ENCODE measurements at places on chromosomes 1 and 21.

GRCh38 chr1:108854221-108855019 lies 2.5 kb downstream of the AKNAD1 start:
- DNase-seq: no peak

- DNase-seq: no peak
These were observed 235.0 kb upstream of the NFIA start for GRCh38 chr1:60847391-60847790.

DNA sequence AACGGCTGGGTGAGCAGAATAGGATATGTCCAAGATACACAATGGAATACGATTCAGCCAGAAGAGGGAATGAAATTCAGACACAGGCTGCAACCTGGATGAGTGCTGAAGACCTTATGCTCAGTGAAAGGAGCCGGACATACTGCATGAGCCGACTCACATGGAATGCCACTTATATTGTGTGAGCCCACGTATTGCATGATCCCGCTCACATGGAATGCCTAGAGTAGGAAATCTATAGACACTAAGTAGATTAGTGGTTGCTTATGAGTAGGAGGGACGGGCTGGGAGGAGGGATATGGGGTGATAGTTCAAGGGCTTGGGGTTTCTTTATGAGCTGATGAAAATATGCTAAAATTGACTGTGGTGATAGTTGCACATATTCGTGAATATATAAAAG lies 26.8 kb downstream of the TMPRSS2 start:
- DNase-seq: no peak

- no peak for DNase-seq
These were observed 132.4 kb downstream of the HMGB4 start for GRCh38 chr1:33996281-33996680.

DNA sequence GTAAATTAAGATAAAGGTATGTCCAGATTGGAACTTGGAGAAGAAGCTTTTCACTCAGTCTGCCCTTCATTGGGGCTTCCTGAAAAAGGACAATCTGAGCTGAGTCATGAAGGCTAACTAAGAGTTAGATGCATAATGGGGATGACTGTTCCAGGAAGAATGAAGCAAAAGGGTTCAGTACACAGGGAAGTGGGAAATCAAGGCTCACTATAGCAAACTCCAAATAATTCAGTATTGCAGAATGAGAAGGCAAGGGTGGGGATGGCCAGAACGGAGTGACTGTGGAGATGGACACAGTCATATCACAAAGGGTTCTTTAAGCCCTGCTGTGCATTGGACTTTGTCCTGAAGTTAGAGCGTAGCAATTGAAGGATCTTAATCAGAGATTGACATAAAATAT lies 158.3 kb downstream of the FGGY start:
- DNase-seq: no peak

Data from activated CD4-positive, CD25-positive, alpha-beta regulatory T cell treated with anti-CD3 and anti-CD28 coated beads, Interleukin-2, amount 50 U/mL, for 72 hours (primary cell).